ENCODE measurements at places on chromosomes 4 and X. TPM values are rescaled to one million over a fixed set of nuclear protein-coding genes. Genes with fewer than 3 reads are reported as not detected.

Gene OTUD6A
- total RNA-seq = not detected

Gene HDX
- total RNA-seq = 12.1 TPM

Gene TLR3
- 7.5 TPM for total RNA-seq

Gene NAP1L2
- 2.0 TPM for total RNA-seq

Gene COL25A1
- total RNA-seq = 7.8 TPM

Gene TMPRSS11B
- not detected for total RNA-seq

Gene BMX
- total RNA-seq = 157 TPM

Gene CITED1
- total RNA-seq = not detected

Gene LIMCH1
- 27.4 TPM for total RNA-seq

Gene AFF2
- total RNA-seq = not detected

Gene SOWAHB
- total RNA-seq = not detected

Gene SSX4
- not detected for total RNA-seq

Gene CT45A1
- total RNA-seq = not detected

Gene TMEM128
- 12.4 TPM for total RNA-seq

Gene FAM149A
- total RNA-seq = 0.36 TPM

Gene PNCK
- total RNA-seq = not detected

Gene XK
- 0.07 TPM for total RNA-seq

Gene SPANXA2
- total RNA-seq = not detected

Gene ZNF827
- total RNA-seq = 12.9 TPM

Gene TEX13C
- not detected for total RNA-seq

Gene ANXA10
- total RNA-seq = not detected

Gene TLR1
- 15.7 TPM for total RNA-seq

Gene SHROOM4
- total RNA-seq = 54.1 TPM

Gene GAGE12D
- total RNA-seq = not detected

Gene GPRIN3
- total RNA-seq = 2.7 TPM

Gene GPR82
- total RNA-seq = not detected

Gene PDE6B
- total RNA-seq = 1.1 TPM

Gene ITIH6
- total RNA-seq = not detected

Gene VGLL1
- total RNA-seq = not detected

Gene SSX3
- not detected for total RNA-seq

Gene AKAP4
- total RNA-seq = not detected

Gene FHIP1A
- 0.80 TPM for total RNA-seq

Gene BEX5
- total RNA-seq = not detected

Gene CLDN34
- 0.66 TPM for total RNA-seq

Gene TRAM1L1
- 0.57 TPM for total RNA-seq

Gene MYL5
- 6.7 TPM for total RNA-seq

Gene SATL1
- not detected for total RNA-seq

Gene DCX
- not detected for total RNA-seq
